ENCODE measurements at places on chromosomes 11 and 22. TPM values are rescaled to one million over a fixed set of nuclear protein-coding genes. Genes with fewer than 3 reads are reported as not detected.

Gene OR2AG2
- total RNA-seq, result 0.14 TPM

Gene NLRP6
- total RNA-seq, result 1.7 TPM

Gene CBX7
- total RNA-seq, result 62.7 TPM

Gene ZBTB16
- total RNA-seq, result 221 TPM

Gene SLC22A25
- total RNA-seq, result not detected

Gene PTPRCAP
- total RNA-seq, result 17.7 TPM

Gene NKAPD1
- total RNA-seq, result 18.9 TPM

Gene OR4X2
- not detected for total RNA-seq

Gene CASP5
- 1.9 TPM for total RNA-seq

Gene SLC22A12
- total RNA-seq, result not detected

Gene ANO1
- 16.8 TPM for total RNA-seq

Measured in upper lobe of right lung (tissue), 1 donor.